ENCODE measurements at places on chromosomes 1 and 21. TPM values are rescaled to one million over a fixed set of nuclear protein-coding genes. Genes with fewer than 3 reads are reported as not detected.

The CLCA2 gene
- not detected for total RNA-seq

DNA sequence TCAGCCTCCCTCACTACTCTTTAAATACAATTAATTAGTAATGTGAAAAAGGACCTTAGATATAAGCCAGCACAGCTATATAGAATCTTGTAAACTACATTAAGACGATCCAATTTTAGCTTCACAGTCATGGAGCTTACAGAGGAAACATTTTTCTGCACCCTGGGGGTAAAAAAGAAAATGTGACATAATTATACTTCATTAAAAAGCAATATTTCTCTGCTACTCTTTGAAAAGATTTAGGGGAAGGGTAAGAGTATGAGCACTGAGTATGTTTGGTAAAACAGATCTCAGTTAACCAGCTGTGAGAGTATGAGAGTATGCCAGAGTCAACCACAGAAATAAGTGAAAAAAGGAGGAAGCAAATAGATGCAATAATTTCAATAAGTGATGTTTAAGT lies 1415.9 kb downstream of the PLA2G4A start:
- H3K27ac ChIP-seq = no peak overlapping the region
- no peaks in the 10 kb centered on the region for H3K27me3 ChIP-seq
- H3K4me3 ChIP-seq = no peak overlapping the region
- H3K36me3 ChIP-seq = no peaks in the 10 kb centered on the region
- no peaks in the 10 kb centered on the region for H3K4me1 ChIP-seq

- no peak overlapping the region for H3K4me3 ChIP-seq
- no peaks in the 10 kb centered on the region for H3K4me1 ChIP-seq
- H3K36me3 ChIP-seq = peaks cover 5% of the 10 kb centered on the region
These were observed 76.4 kb downstream of the UBE4B start for GRCh38 chr1:10108948-10109708.

DNA sequence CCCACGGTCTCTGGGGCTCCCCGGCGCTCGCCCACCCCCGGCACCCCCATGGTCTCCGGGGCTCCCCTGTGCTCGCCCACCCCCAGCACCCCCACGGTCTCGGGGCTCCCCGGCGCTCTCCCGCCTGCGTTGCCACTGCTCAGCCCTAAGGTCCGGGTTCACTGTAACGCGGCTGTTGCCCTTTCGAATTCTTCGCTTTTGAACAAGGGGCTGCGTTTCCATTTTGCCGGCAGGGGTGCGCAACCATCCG lies 5.2 kb upstream of the FTCD start:
- DNase-seq = no peak
- no peak overlapping the region for H3K4me3 ChIP-seq
- H3K27ac ChIP-seq = no peak overlapping the region
- no peaks in the 10 kb centered on the region for H3K4me1 ChIP-seq
- no peaks in the 10 kb centered on the region for H3K27me3 ChIP-seq

- no peaks in the 10 kb centered on the region for H3K4me1 ChIP-seq
- no peaks in the 10 kb centered on the region for H3K27me3 ChIP-seq
- no peak overlapping the region for H3K27ac ChIP-seq
- DNase-seq = no peak
These were observed 52.7 kb downstream of the TRMT1L start for GRCh38 chr1:185104083-185104482.

The TMPRSS3 gene
- total RNA-seq = not detected

DNA sequence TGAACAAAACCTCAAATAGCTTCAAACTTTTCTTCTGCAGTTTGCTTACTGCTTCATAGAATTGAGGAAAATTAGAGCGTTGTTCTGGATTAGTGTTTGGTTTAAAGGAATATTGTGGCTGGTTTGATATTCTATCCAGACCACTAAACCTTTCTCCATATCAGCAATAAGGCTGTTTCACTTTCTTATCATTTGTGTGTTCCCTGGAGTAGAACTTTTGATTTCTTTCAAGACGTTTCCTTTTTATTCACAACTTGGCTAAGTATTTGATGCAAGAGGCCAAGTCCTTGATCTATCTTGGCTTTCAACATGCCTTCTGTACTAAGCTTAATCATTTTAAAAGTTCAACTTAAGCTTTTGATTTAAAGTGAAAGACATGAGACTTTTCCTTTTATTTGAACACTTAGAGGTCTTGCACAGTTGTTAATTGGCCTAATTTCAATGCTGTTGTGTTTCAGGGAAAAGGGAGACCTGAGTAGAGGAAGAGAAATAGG lies 359.1 kb downstream of the S1PR1 start:
- no peak overlapping the region for H3K27ac ChIP-seq
- no peaks in the 10 kb centered on the region for H3K4me1 ChIP-seq
- no peaks in the 10 kb centered on the region for H3K36me3 ChIP-seq
- no peak for DNase-seq
- no peak overlapping the region for H3K4me3 ChIP-seq
- H3K27me3 ChIP-seq = no peaks in the 10 kb centered on the region

GRCh38 chr1:201792534-201793305 lies 36.2 kb upstream of the IPO9 start:
- H3K27me3 ChIP-seq = no peaks in the 10 kb centered on the region
- H3K36me3 ChIP-seq = peaks cover 46% of the 10 kb centered on the region
- DNase-seq = peak; percentile 87

- no peaks in the 10 kb centered on the region for H3K27me3 ChIP-seq
- DNase-seq = no peak
- H3K4me3 ChIP-seq = no peak overlapping the region
- peaks cover 5% of the 10 kb centered on the region for H3K4me1 ChIP-seq
These were observed 30.7 kb downstream of the DAB1 start for GRCh38 chr1:57393058-57393584.

DNA sequence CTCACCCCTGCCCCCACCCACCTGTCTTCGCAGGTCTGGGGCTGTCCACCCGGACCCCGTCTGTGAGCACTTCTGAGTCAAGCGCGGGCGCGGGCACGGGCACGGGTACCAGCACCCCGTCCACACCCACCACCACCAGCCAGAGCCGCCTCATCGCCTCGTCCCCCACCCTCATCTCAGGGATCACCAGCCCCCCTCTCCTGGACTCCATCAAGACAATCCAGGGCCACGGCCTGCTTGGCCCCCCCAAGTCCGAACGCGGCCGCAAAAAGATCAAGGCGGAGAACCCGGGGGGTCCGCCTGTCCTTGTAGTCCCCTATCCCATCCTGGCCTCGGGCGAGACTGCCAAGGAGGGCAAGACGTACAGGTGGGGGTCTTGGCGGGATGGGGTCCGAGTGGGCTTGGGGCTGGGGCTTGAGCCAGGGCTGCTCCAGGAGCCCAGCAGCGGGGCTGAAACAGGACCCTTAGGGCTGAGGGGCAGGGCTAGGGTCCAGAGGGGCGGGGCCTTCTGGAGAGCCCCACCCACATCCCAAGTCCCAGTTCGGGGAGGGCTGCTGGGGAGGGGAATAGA lies 23.9 kb downstream of the ZNF362 start:
- no peaks in the 10 kb centered on the region for H3K27me3 ChIP-seq
- DNase-seq = no peak
- no peak overlapping the region for H3K4me3 ChIP-seq
- H3K27ac ChIP-seq = no peak overlapping the region

GRCh38 chr1:94591823-94592570 lies 50.4 kb upstream of the F3 start:
- H3K27ac ChIP-seq = peak overlapping the region; percentile 95
- DNase-seq = peak; percentile 77
- no peaks in the 10 kb centered on the region for H3K27me3 ChIP-seq
- no peaks in the 10 kb centered on the region for H3K36me3 ChIP-seq
- no peak overlapping the region for H3K4me3 ChIP-seq
- peaks cover 35% of the 10 kb centered on the region for H3K4me1 ChIP-seq

DNA sequence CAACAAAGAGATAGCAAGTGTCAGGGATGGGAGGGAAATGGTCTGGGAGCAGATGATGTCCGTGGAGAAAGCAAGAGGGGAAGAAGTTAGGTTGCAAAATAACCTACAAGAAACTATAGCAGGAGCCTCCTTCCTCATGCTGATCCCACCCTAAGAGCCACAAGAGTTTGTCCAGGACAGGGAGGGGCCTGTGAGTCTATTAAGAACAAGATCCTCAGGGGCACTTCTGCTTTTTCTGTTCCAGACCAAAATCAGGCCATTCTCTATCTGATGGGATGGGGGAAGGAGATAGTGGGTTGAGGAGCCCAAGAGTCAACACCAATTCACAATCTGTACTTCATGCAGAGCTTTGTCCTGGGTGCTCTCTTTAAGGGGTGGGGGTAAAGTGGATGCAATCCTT lies 7.7 kb upstream of the ATP1A4 start:
- H3K27me3 ChIP-seq = no peaks in the 10 kb centered on the region
- H3K4me3 ChIP-seq = no peak overlapping the region
- H3K4me1 ChIP-seq = peaks cover 13% of the 10 kb centered on the region
- no peak for DNase-seq
- H3K36me3 ChIP-seq = no peaks in the 10 kb centered on the region

GRCh38 chr1:202034683-202035462 lies 24.5 kb downstream of the ELF3 start:
- H3K27ac ChIP-seq = no peak overlapping the region
- DNase-seq = no peak
- no peaks in the 10 kb centered on the region for H3K36me3 ChIP-seq
- no peak overlapping the region for H3K4me3 ChIP-seq

DNA sequence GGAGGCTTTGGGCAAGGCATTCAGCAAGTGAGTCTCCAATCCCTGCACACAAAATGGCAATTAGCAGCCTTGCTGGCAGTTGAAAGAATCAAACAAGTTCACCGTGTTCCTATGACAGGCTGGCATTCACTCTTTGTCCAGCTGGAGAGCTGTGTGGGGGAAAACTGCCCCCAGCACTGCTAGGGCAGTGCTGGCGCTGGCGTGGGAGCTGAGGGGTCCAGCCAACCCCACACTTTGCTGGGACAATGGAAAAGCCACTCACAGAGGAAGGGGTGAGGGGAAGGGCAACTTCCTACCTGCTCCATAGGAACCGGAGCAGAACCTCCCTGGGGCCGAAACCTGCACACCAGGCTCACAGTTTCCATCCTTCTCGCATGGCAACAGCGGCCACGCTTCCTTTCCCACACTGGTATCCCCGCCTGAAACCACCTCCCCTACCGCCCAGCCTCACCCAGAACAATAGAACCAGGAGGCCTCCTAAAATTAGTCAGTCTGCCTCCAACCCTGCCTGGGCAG lies 26.7 kb upstream of the KCNN3 start:
- H3K27ac ChIP-seq = no peak overlapping the region
- no peak overlapping the region for H3K4me3 ChIP-seq
- H3K36me3 ChIP-seq = no peaks in the 10 kb centered on the region
- H3K4me1 ChIP-seq = peaks cover 8% of the 10 kb centered on the region
- no peaks in the 10 kb centered on the region for H3K27me3 ChIP-seq

DNA sequence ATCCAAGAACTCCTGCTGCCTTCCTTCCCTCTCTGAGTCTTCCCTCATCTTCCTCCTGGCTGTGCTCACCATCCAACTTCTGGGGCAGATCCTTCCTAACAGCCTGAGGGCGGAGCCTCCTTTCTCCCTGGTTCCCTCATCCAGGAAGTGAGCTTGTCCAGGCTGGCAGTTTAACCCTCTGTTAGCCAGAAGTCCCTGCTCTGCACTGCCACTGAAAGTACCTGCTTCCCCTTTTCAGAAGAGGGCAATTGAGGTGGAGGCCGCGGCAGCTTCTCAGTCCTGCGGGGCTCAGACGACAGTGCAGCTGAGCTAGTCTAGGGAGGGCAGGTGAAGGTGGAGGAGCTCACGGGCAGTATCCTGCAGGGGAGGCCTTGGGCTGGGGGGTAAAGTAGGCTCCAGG lies 149.1 kb downstream of the FCRL5 start:
- H3K27ac ChIP-seq = no peak overlapping the region
- H3K27me3 ChIP-seq = no peaks in the 10 kb centered on the region
- peak; percentile 9 for DNase-seq
- no peaks in the 10 kb centered on the region for H3K36me3 ChIP-seq
- no peak overlapping the region for H3K4me3 ChIP-seq
